ENCODE measurements at places on chromosomes 7 and 10.

DNA sequence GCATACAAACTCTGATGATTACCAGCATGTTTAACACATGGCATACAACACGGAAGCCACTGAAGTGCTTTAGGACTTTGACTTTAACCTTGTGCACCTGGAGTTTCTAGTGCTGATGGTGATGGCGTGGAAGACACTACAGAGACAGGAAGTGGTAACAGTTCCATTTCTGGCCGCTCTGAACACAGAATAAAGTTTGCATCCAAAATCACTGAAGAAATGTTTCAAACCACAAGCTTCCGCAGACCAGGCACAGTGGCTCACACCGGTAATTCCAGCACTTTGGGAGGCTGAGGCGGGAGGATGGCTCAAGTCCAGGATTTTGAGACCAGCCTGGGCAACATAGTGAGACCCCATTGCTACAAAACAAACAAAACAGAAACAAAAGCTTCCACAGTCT lies 40.3 kb upstream of the TNPO3 start:
- DNase-seq = no peak

GRCh38 chr7:29917641-29918040 lies 72.0 kb downstream of the SCRN1 start:
- DNase-seq = no peak

GRCh38 chr10:124614003-124614659 lies 130.0 kb downstream of the FAM53B start:
- DNase-seq = no peak

DNA sequence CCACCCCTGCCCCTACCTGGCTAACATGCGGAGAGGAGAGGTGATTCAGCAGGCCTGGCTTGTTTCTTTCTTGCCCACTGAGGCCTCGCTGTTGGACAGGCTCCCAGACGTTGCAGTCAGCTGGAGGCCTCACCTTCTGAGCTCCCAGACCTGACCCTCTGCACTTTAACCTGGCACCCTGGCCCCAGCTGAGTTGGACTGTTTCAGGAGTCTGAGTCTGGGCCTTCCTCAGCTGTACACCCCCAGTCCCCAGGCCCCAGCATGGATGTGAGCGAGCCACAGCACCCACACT lies 35.0 kb downstream of the UNC5B start:
- DNase-seq = no peak

DNA sequence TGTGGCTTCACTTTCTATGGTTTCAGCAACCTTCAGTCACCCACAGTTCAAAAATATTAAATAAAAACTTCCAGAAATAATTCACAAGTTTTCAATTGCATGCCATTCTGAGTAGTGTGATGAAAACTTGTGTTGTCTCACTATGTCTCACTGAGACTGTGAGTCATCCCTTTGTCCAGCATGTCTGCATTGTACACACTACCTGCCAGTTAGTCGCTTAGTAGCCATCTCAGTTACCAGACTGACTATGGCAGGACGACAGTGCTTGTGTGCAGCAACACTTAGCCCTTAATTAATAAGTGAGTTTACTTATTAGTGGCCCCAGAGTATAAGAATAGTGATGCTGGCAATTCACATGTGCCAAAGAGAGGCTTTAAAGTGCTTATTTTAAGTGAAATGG lies 22.5 kb downstream of the CCDC186 start:
- DNase-seq = no peak

- DNase-seq = no peak
Observed at GRCh38 chr10:27525819-27526218, 21.7 kb downstream of the RAB18 start.

DNA sequence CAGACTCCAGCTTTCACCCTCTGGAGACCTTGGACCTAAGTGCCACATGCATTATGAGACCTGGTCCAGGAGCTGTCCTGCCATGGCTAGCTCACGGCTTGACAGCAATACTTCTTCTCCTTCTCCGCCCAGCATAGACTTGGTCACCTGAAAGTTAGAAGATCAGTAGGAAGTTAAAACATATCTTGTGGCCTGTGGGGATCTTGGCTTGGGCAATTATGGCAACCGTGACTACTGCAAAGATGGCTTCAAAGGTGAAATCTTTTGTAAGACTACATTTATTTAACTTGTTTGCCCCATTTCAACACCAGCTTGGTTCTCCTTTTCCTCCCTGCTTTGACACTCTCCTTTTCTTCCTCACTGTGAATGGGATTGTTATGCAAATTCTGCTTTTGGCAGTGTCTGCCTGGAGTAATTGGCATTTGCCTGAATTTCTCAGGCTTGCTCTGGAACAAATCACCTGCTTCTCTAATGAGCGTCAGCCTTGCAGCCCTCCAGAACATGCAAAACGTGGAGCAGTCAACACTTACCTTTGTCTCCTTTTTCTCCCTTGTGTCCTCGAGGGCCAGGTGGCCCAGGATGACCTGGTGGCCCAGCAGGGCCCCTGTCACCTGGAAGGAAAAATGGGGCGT lies 53.4 kb downstream of the COL17A1 start:
- no peak for DNase-seq

- peak; percentile 39 for DNase-seq
Observed at GRCh38 chr10:102796407-102797176, 40.6 kb downstream of the CYP17A1 start.

DNA sequence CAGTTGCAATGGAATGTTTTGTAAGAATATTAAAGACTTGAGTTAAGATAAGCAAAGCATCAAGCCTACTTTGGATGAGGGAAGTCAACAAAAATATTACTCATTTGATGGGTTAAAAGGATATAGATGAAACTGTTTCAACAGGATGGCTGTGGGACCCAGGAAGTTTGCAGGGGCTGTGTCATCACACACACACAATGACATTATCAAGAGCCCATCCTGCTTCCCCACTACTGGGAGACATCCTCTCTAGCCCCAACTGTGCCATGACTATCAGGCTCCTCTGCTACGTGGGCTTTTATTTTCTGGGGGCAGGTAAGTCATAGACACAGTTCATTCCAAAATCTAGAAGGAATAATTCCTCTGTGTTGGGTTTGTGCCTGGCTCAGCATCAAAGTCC lies 78.8 kb upstream of the PRSS1 start:
- DNase-seq = no peak

DNA sequence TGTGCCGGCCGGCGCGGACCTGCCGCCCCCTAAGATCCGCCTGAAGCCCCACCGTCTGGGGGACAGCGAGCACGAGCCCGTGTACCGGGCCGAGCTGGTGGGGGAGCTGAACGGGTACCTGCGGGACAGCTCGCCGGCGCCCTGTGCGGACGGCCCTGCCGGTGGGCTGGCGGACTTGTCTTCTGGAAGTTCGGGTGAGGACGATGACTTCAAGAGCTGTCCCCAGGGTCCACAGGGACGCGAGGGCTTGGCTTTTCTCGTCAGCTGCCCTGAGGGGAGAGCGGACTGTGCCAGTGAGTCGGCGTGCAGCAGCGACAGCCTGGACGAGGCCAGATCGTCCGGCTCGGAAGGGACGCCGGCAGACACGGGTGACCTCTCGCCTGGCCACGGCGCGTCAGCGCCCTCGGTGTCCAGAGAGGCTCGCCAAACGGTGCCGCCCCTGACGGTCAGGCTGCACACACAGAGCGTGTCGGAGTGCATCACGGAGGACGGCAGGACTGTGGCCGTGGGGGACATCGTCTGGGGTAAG lies 8.5 kb downstream of the PWWP2B start:
- no peak for DNase-seq

- no peak for DNase-seq
Observed at GRCh38 chr7:37656913-37657530, 26.5 kb upstream of the GPR141 start.

- DNase-seq = no peak
Observed at GRCh38 chr10:86283466-86284287, 82.9 kb downstream of the GRID1 start.

GRCh38 chr7:44282601-44283171 lies 42.7 kb downstream of the CAMK2B start:
- peak; percentile 10 for DNase-seq

GRCh38 chr7:14457568-14458453 lies 444.7 kb downstream of the DGKB start:
- DNase-seq = peak; percentile 20

- DNase-seq = no peak
Observed at GRCh38 chr7:15494711-15495110, 67.1 kb downstream of the AGMO start.

DNA sequence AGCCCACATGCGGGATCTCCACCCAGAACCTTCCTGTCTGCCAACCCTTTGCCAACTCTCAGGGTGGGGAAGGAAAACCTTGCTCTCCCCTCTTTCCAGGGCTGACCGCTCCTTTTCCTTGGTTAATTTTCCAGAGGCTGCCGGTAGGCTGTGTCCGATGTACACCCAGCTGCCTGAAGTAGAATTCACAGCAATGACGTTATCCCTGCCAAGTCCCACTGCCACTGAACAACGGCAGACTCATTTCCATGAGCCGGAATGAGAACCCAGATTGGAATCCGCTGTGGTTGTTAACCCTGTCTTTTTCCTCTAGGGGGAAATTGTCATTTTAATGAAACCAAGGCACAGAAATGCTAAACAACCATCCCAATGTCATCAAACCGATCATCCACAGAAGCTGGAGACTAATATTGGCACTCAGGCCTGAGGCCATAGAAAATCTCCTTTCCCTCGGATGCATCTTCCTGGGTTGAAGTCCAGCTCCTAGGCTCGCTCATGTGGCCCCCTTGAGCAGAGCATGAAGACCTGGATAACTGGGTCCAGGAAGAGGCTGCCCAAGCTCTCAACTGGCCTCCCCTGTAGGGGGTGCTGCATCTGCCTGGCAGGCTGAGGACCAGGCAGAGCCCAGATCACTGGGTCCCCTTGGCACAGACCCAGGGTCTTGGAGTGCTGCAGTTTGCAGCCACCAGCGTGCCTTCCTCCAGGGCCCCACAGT lies 30.4 kb downstream of the KLRG2 start:
- DNase-seq = no peak

GRCh38 chr7:45387837-45388236 lies 186.3 kb upstream of the ADCY1 start:
- no peak for DNase-seq

DNA sequence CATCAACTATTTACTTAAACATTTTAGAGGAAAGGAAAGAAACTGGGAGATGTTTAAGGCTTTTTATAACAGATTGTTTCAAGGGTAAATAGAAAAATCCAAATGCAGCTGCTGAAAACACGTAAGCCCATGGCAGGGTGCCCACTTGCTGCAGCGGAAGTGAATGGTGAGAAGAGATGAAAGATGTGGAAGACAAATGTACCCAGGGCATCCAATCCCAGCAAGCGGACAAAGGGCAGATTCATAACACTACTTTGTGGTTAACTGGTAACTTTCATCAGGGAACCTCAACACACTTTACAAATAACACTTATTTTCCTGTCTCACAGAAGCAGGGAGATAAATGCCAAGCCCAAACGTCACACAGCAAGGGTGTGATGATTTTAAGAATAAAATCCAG lies 358.4 kb downstream of the KCNMA1 start:
- no peak for DNase-seq

DNA sequence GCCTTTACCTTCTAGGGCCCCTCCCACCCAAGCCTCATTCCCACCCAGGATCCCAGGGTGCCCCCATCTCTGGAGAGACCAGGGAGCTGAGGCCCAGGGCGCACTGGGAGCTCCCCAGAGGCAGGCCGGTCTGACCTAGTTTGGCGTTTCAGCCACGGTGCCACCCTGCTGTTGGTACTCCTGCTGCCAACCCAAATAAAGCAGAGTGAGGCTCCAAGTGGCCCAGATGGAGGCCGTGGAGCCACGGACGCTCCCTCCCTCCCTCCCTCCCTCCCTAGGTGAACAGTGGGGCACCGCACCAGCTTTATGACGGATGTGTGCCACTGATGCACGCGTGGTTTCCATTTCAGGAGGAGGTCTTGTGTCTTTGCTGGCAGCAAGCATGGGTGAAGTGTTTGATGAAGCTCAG lies 1.8 kb downstream of the INPP5A start:
- peak; percentile 49 for DNase-seq

GRCh38 chr10:110460111-110460809 lies 37.4 kb upstream of the DUSP5 start:
- DNase-seq = peak; percentile 28

DNA sequence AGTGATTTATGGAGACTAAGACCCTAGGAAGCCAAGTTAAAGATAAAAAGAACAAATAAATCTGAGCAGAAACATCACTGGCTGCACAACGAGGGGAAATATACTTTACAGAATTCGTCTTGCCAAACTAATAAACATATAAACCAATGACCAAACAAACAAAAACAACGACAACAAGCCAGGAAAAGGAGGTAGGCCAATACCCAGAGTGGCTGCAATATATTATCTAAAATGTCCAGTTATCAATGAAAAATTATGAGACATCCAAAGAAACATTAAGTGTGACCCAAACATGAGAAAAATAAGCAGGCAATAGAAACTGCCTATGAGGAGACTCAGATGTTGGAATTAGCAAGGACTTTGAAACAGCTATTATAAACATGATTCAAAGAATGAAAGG lies 81.0 kb downstream of the PKD1L1 start:
- no peak for DNase-seq

- DNase-seq = no peak
Observed at GRCh38 chr10:44882166-44882720, 28.9 kb upstream of the TMEM72 start.

DNA sequence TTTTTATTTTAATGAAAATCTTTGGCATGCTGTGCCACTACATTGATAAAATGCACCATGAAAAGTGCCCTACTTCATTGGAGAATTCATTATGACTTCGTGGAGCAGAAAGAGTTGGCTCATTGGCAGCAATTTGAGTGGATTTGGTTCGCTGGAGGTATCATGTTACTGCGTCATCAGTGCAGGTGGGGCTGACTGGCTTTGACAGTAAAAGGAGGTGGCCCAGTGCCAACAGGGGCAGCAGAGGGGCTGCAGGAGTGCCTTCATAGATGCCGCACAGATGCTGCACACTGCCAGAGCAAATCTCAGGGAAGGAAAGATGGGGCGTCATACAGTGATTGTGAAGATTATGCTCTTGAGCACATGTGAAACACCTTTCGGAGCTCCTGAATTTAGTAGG lies 22.2 kb downstream of the FZD1 start:
- no peak for DNase-seq

- no peak for DNase-seq
Observed at GRCh38 chr7:116316838-116317628, 106.7 kb downstream of the TES start.

DNA sequence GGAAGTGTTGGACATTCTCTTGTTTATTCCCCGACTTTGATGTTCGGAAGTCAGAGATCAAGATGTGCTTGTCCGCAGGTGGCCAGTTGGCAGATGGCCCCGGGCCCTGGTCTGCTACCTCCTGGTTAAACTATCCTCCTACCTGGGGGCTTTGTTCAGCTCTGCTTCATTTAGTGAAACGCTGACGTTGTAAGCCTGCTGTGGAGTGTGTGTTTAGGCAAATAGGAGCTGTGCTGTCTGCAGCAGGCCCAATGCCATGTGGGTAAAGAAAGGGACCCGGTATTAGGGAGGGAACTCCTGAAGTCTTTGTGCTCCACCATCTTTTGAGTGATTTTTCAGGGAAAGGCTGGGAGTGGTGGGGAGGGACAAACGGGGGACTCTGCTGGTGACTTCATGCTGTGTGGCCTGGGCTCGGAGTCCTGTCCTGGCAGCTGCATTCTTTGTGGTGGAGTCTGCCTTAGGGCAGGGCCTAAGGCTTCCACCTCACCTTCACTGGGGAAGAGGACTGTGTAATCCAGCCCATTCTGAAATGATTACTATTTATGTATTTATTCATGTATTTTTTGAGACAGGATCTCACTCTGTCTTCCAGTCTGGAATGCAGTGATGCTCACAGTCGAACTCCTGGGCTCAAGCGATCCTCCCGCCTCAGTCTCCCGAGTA lies 171.1 kb upstream of the KLF6 start:
- no peak for DNase-seq

All from activated T-cell treated with anti-CD3 and anti-CD28 coated beads, Interleukin-2, amount 50 U/mL, for 1 hour (primary cell).